ENCODE measurements at places on chromosomes 6 and 20.

GRCh38 chr6:6592826-6593475, 4.4 kb downstream of the LY86 start:
- no peak for DNase-seq

DNA sequence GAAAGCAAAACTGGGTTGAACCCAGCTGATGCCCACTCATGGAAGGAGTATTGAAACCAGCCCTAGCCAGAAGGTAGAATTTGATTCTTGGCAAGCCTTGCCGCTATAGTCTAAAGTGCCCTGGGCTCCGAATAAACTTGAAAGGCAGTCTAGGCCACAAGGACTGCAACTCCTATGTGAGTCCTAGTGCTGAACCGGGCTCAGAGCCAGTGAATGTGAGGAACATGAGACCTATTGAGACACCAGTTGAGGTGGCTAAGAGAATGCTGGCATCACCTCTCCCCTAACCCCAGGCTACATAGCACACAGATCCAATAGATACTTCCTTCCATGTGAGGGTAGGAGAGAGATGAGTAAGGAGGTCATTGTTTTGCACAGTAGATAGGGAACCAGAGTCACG, 3.5 kb upstream of the DEFB110 start:
- DNase-seq = no peak

GRCh38 chr20:6075428-6076219, 21.8 kb upstream of the LRRN4 start:
- no peak for DNase-seq

DNA sequence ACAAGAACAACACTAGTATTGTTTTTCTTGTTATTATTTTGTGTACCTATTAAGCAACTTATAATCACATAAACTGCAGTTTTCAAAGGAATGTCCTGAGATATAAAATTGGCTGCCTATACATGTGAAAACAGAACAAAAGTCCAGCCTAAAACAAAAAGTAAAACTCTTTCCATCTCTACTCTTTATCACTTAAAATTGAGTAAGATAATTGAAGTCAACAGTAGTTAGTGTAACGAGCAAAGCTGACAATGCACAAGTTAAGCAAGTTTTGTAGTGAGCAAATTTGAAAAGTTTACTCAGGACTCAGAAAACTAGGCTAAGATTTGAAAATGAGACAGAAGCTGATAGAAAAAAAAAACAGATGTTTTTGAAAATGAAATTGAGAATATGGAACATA, 941.4 kb upstream of the MAN1A1 start:
- no peak for DNase-seq

DNA sequence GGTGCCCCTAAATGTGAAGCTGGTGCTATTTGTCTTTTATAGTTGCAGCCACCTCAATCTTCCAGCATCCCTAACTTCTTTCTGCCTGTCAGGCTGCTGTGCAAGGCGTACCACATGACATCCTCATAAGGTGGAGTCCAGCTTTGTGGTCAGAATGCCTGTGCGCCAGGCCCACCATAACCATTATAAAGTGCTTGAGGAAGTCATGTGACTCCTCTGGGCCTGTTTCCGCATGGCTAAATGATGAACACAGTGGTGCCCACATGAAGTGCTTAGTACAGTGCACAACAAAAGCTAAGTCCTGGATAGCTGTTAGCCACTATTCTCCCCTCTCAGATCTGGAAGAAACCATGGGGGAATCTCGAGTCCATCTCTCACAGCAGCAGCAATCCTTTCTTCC, 75.6 kb downstream of the INSM1 start:
- no peak for DNase-seq

DNA sequence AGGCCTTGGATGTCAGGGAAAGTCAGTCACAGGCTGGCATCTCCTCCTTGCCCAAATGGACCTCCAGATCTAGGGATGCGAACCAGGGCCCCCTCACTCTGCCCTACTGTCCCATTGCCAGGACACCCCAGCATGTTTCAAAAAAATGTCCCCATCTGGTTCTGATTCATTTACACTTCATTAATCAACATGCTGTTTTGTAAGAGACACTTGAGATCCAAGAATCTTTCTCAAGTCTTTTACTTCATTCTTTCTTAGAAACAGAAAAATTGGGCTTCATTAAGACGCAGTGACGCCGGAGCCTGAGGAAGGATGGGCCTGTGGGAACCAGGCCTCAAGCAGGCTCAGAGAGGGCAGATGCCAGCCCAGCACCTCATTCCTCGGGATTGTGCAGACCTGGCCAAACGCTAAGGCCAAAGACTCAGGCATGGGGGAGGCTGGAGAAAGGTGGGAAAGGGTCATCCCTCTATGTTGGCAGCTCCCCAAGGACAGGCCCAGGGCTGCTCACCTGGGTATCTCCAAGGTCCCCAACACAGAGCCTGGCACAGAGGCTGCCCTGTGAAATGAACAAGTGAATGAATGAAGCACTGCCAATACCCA, 3.8 kb downstream of the RSPO4 start:
- DNase-seq = no peak

DNA sequence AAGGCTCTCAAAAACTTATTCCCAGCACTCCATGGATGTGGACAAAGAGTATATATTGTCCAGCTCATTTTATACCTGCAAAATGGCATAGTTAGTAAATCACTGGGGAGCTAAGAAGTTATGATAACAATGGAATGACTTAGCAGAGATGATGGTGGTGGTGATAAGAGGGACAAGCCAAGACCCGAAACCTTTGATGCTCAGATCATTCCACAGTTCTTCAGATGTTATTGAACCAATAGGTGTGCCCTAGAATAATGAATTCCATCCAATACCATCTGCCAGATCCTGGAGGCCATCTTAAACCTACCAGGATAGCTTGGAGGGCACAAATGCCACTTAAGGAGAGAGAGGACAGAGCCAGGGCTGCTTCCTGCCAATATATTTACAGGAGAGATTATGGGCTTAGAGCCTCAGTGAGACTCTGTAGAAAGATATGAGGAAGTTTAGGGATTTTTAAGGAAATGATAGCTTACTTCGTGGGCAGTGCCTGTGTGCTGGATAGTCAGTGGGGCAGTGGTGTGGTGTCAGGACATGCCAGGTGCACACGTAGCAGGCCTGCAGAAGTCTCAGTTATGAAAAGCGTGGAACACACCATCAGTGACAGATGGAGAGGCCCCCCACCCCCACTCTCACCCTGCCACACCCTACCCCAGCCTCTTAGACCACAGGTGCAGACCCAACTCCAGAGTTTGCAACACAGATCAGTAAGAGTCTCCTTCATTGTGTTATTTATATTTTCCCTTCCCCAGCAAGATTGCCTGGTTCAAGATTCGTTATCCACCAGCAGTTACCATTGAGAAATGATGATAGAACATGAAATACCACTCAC, 209.7 kb upstream of the SUPT3H start:
- DNase-seq = no peak

GRCh38 chr6:155530219-155530834, 74.7 kb upstream of the NOX3 start:
- DNase-seq = peak; percentile 60

- DNase-seq = no peak
Measured at GRCh38 chr20:32522526-32522775, 62.7 kb downstream of the NOL4L start.

GRCh38 chr6:139369568-139370282, 4.7 kb downstream of the CITED2 start:
- DNase-seq = peak; percentile 80

- DNase-seq = no peak
Measured at GRCh38 chr6:124792386-124792785, 169.9 kb upstream of the RNF217 start.

- no peak for DNase-seq
Measured at GRCh38 chr6:153702671-153703070, 336.4 kb upstream of the OPRM1 start.

GRCh38 chr6:27139756-27140579, 107.5 kb upstream of the PRSS16 start:
- DNase-seq = peak; percentile 26

- no peak for DNase-seq
Measured at GRCh38 chr6:121443971-121444541, 8.6 kb downstream of the GJA1 start.

- no peak for DNase-seq
Measured at GRCh38 chr6:84773133-84773430, 8.7 kb upstream of the TBX18 start.

GRCh38 chr6:153312634-153313033, 181.6 kb upstream of the RGS17 start:
- DNase-seq = peak; percentile 35

DNA sequence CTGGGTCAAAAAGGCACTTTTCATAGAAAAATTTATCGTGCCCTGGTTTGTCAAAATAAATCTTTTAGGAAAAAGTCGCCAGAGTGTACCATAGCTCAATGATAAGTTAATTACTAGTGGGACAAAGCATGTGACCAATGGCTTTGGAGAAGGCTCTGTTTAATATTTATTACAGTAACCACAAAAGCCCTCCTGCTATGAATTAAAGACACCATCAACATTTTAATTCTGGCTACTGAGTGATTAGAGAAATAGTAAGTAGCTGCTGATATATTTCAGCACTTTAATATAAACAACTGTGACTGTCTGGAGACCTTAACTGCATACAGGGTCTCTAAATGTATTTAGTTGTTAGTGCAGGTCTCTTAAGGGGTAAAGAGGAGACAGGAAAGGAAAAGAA, 38.3 kb downstream of the KIF13A start:
- no peak for DNase-seq

DNA sequence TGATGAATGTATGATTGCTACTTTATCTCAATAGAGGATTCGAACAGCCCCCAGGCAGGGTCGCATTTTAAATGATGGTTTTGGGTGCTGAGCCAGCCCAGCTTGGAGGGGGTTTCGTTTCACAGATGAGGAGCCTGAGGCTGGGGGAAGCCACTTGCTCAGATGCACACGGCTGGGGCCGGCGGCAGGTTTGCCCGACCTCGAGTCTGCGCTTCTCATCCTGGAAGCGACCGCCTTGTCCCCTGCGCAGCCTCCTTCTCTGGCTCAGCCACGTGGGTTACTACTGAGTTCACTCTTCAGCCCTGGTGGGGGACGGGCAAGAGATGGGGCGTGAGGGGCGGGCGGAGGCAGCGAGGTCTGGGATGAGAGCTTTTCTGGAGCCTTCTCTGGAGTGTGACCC, 25.3 kb downstream of the NTSR1 start:
- DNase-seq = no peak

DNA sequence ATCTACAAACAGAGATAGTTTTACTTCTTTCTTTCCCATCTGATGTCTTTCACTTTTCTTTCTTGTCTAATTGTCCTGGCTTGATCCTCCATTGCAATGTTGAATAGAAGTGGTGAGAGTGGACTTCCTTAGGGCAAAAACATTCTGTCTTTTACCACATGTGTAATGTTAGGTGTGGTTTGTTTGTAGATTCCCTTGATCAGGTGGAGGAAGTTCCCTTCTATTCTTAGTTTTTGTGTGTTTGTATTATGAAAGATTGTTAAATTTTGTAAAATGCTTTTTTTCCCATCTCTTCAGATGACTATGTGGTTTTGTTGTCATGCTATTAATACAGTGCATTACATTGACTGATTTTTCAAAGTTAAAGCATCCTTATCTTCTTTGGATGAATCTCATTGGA, 41.6 kb upstream of the DUSP22 start:
- no peak for DNase-seq

DNA sequence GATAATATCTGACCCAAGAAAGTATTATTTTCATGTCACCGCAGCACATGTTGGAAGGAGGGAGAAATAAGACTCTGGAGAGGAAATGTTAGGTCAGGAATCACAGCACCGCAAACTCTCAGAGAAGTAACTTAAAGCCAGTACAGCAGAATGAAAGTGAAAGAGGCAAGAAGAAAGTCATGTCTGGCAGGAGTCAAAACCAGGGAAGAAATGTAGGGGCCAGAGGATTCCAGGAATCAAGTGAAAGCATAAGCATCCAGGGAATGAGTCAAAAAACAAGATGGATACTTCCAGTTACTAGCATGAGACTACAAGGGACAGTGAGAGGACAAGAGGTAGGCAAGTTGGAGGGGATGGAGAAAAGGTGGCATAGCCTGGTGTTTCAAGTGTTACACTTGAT, 80.4 kb downstream of the AK9 start:
- no peak for DNase-seq

GRCh38 chr20:19823971-19824370, 65.9 kb downstream of the RIN2 start:
- no peak for DNase-seq

DNA sequence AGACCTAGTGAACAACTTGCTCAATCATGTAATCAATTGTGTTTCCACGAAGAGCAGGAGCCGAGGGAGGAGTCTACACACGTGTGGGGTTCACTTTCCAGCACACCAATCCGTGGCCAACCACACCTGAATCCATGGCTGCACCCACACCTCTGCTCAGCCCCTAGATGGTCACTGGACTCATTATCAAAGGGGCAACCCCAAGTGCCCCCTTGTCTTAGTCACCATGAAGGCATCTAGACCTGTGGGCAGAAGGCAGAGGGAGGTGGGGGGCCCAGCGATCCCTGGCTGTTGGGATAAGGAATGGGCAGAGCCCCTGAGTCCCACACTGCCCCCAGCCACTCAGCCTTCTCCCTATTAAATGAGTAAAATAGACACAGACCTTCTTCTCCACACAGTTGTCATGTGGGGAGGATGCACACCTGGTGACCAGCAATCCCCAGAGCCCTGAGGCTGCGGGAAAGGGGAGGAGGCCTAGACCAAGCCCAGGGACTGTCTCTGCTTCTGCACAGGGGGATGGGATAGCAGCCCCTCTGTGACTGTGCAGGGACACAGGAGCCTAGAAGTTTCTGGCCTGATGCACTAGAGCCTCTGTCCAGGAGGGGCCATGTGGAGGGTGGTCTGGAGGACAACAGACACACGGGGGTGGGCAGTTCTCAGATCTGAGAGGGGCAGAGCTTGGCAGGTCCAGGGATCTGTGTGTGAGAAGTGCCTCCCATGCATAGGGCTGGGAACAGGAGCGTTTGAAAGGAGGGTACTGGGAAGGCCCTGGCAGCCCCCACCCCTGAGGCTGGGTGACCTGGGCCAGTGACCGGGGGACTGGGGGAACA, 1.9 kb upstream of the RAET1L start:
- DNase-seq = no peak

All from IMR-90 (cell line).